ENCODE measurements at places on chromosomes 4 and X.

- no peak for DNase-seq
Observed at GRCh38 chrX:50818986-50819385, 5.0 kb upstream of the SHROOM4 start.

DNA sequence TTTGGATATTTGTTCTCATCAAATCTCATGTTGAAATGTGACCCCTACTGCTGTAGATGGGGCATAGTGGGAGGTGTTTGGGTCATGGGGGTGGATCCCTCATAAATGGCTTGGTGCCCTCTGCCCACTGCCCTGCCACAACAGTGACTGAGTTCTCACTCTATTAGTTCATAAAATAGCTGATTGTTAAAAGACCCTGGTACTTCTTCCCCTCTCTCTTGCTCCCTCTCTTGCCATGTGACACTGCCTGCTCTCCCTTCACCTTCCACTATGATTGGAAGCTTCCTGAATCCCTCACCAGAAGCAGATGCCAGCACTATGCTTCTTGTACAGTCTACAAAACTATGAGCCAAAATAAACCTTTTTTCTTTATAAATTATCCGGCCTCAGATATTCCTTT, 182.2 kb downstream of the CAMK2D start:
- DNase-seq = no peak

- no peak for DNase-seq
Observed at GRCh38 chr4:74523096-74523495, 78.2 kb downstream of the AREG start.

- DNase-seq = no peak
Observed at GRCh38 chr4:31442236-31442635, 722.1 kb downstream of the PCDH7 start.

GRCh38 chr4:12791536-12791935, 692.6 kb downstream of the RAB28 start:
- DNase-seq = no peak

Measured in stimulated activated CD8-positive, alpha-beta memory T cell treated with anti-CD3 and anti-CD28 coated beads, Interleukin-4, amount 100 ng/mL, for 48 hours (primary cell).